ENCODE measurements at places on chromosomes 2 and 18.

DNA sequence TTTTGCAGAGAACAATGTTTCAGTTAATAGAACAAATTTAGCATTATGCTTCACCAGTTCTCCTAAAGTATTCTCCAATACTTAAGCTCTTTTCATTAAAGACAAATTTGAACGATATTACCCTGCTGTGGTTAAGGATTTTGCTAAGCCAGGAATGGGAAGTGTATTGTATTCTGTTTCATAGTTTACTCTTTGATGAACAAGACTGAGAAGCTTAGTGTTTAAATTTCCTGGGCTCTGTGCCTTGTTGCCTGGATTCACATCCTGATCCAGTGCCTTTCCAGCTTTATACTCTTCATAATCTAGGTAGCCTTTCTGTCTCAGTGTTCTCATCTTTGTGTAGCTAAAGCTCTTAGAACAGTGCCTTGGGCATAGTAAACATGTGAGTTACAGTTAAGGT, 58.6 kb upstream of the GLS start:
- no peak for DNase-seq

GRCh38 chr2:69731147-69731970, 10.6 kb upstream of the ANXA4 start:
- peak; percentile 67 for DNase-seq

- DNase-seq, result no peak
These were observed 54.1 kb upstream of the HS6ST1 start for GRCh38 chr2:128372621-128373341.

DNA sequence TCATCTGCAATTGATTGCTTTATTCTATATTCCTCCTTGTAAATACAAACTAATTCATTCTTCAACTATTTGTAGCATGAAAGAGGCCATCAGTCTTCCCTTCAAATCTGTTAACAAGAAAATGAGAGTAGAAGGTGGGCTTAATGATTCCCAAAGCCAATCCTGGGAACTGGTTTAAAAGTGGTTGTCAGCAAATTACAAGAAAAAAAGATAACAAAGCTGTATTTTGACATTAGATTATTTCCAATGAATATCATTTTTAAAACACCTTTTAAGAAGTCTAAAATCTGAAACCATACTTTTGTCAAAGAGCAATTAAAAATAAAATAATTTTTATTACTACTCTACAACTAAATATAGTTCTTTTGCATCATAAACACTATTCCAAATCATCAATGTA, 139.2 kb downstream of the DYM start:
- DNase-seq, result no peak

DNA sequence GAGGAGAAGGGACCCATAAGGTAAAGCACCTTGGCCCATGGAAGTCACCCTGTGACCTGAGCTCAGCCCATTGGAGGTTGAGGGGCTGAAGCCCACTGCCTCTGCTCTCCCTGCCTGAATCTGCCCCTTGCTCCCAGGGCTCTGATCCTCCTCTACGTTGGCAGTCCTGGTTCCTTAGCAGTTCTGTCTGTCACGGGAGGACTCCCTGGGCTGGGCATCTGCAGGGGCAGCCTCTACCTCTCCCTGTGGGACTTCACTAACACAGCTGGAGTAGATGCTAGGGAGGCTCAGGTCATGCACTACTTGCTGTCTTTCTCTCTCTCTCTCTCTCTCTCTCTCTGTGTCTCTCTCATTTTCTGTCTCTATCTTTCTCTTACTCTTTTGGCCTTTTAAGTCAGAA, 8.7 kb downstream of the GYPC start:
- peak; percentile 19 for DNase-seq
